IPS DF 6.9 (cell line): ENCODE measurements at places on chromosomes 5 and 9.

- DNase-seq = no peak
Observed at GRCh38 chr5:141753971-141754713, 72.1 kb upstream of the ARAP3 start.

DNA sequence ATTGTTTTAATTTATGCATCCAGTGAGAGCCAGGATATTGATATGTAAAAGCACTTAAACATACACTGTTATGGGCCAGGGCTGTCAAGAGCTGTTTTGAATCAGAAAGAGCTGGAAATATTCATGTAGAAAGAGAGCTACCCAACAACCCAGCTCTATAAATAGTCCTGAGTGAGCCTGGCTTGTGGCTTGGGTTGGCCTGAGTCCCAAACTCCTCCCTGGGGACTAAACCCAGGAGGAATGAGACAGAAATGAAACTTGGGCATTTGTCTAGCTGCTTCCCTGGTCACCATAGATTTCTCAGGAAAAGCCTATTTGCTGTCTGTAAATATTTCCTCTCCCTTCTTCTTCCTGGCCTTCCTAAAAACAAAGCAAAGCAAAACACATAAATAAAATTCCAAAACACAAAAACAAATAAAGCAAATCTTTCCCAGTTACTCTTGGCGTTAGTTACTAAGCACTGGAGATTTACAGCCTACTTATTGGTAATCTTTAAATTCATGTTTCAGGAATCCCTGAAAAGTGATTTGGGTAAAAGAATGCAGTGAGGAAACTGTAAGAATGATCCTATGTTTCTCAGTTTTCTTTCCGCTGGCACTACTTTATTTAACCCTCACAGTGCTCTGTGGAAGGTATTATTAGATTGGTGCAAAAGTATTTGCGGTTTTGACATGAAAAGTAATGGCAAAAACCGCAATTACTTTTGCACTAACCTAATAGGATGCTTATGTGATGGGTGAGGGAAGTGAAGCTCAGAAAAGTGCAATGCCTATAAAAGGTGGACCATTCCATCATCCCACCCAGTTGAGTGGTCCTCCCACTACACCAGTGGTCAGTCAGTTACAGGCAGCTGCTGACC is 111.8 kb downstream of the CARTPT start:
- DNase-seq = no peak

DNA sequence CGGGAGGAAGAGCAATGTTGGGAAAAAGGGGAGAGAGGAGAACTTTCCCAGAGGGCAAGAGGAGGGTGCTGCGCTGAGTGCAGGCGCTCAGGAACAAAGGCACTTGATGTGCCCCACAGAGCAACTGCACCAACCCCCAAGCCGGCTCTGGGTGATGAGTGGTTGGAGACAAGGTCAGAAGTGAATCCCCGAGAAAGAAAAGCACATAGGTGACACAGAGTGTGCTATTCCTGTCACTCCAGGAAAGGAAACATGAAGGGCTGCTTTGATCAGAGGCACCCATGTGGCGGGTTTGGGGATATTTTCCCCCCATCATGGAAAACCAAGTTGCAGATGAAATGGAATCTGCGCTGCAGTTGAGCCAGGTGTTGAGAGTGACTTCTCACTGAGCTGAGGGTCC is 20.7 kb upstream of the SLC25A48 start:
- DNase-seq = no peak

DNA sequence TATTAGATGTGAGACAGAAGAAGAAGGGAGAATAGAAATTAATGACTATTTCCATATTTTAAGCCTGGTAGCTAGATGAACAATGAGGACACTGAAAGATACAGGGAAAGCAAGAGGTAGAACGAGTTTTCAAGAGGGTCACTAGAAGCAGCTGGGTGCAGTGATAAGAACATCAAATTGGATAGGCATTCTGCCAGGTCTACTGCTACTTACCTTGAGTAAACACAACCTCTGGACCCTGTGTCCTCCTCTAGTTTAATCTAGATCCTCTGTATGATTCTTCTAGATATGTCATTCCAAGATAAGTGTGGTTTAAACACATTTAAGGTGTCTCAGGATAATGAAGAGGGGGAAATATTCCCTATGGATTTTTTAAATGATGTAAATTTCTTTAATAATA is 31.2 kb downstream of the OTP start:
- DNase-seq = no peak

DNA sequence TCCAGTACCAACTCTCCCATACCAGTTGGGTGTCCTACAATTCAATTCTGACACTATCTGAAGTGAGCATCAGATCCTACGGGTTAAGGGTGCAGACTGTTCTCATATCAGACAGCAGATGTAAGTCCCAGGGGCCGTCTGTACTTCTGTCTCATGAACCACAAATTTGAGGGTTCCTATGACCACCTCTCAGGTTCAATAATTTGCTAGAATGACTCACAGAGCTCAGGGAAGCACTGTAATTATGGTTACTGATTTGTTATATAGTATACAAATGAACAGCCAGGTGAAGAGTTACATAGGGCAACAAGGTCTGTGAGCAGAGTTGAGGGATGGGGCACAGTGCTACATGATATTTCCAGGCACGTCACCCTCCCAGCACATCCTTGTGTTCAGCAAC is 499.1 kb downstream of the DMAC1 start:
- no peak for DNase-seq

DNA sequence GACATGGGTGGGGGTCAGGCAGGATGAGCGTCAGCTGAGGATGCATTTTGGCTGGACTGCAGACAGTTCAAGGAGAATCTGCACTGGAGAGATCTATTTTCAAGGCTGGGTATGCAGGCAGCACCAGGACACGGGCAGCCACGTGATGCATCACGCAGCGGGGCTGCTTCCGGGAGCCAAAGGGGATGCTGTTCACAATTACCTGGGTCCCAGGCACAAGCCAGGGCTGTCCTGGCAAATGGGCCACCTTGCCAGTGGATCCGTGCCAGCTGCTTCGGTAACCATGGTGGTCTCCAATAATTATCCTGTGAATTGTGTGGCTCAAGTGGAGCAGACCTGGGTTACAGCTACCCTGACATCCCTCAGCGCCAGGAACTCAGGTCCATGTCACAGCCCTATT is 17.5 kb downstream of the DBH start:
- DNase-seq = no peak

- no peak for DNase-seq
Observed at GRCh38 chr9:125493881-125494652, 212.9 kb downstream of the MAPKAP1 start.

DNA sequence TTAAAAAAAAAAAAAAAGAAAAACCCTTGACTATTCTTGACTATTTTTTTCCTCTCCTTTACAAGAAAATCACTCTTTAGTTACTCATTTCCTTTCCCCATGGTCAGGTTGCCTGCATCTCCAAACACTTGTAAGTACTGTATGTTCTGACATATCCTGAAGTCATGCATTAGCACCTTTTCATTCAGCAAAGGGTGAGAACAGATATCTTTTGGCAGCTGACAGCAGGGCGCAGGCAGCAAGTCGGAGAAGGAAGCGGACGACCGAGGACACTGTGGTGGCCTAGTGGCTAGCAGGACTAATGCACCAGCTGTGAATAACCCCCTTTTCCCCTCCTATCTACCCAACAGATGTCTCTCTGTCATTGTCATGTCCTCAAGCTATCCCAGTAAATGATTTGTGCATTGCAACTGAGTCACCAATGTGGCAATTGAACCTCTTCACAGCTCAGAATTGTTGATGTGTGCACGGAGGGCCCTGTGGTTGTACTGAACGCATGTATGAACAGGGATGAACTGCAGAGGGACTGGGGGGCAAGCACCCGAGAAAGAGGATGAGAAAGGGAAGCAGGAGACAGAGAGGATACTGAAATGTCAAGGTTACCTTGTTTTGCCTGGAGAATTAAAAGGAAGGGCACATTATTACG is 996.0 kb upstream of the ARRDC3 start:
- no peak for DNase-seq

DNA sequence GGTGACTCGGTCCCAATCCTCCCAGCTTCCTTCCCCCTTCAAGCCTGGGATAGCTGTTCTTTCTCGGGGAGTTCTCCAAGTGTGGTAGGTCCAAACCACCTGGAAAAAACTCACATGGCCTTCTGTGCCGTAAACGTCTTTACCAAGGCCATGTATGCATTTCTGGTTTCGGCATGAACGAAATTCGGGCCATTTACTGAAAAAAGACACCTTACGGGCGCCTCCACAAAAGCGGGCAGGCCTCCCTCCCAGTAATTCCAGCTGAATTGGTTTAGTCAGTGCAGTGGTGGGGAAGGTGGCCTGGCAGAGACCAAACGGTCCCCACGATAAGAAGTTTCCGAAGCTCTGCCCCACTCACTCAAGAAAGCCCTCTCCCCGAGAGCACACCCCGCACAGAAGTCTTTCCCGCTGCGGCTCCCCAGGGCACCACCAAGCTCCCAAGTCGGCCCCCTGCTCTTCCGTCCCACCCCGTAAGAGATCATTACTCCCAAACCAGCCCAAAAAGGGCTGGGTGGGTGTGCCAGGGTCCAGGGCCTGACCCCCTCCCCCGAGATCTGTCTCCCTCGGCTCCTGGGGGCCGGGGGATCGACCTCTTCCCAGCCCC is 86.3 kb upstream of the MELK start:
- no peak for DNase-seq

- DNase-seq = no peak
Observed at GRCh38 chr5:5483880-5484598, 61.6 kb downstream of the ICE1 start.

DNA sequence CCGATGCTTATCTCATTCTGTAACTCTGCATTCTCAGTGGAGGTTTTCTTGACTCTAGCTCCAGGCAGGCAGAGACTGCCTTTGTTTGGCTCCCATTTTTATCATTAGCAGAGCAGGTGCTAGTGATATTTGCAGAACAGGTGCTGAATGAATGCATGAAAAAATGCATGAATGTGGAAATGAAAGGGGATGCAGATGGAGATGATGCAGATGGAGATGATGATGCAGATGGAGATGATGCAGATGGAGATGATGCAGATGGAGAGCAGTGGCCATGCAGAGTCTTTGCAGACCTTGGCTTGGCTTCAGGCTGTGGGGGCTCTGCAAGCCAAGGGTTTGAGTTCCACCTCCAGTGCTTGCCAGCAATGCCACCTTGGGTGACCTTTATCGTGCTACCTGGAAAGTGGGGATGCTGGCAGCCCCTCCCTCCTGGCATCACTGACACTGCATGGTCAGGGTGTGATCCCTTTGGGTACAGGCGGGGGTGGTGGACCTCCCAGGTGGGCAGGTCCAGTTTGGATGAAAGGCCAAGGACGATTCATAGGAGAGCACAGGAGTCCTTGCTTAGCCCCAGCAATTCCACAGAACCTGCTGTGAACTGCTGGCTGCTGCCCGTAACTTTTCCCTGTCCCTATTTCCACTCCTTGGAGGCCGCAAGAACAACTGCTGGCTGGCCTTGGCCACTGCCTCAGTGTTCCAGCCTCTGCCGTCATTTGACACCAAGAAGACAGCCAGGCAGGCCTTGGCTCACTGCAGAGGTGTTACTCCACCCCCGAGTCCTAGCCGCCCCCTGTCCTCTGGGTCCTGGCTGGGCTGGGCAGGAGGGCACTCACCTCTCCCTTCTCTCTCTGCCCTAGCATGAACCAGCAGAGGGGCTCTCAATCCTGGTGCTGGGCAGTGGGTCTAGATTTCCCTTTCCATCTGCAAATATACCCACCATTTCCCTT is 33.0 kb downstream of the ERGIC1 start:
- no peak for DNase-seq

GRCh38 chr5:109329333-109330237 is 80.2 kb downstream of the PJA2 start:
- no peak for DNase-seq

DNA sequence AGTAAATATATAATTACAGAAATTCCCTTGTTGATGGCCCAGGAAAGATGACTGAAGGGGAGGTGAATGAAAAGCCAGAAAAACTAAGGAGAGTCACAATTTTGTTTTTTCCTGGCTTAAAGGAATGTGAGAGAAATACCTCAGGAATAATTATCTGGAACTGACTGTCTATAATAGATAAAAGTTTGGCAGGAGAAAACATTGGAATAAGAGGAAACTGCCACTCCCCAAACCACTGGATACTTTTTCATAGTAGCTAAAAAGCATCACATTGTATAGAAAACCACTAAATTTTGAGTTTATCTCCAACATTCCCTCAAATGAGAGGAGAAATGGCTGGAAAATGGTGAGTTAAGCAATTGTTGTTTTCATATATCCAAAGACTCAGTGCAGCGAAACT is 326.0 kb downstream of the NPR3 start:
- DNase-seq = no peak

DNA sequence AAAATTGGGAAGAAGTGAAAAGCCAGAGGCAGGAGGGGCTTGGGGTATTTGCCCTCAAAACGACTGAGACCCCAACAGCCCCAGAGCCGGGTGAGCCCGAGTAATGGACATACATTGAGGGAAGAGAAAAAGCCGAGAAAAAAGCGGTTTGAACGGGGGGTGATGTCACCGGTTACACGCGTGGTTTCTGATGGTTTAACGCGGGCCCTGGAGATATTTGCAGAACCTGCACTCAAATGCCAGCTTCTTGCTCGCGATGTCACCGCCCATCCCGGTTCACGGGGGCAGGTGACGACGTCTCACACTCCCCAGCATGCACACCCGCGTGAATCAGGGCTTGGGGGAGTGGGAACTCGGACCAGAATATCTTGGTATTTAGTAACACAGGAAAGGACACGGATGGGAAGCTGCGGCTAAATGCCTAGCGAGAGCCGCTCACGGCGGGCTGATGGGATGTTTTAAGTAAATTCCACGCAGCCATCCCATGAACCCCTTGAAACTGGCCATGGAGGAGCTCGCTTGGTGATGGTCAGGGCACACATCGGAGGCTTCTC is 102.0 kb upstream of the RAPGEF1 start:
- DNase-seq = no peak

- no peak for DNase-seq
Observed at GRCh38 chr5:138949988-138950387, 74.9 kb upstream of the LRRTM2 start.

GRCh38 chr5:7094626-7095025 is 301.3 kb upstream of the ADCY2 start:
- DNase-seq = peak; percentile 43

GRCh38 chr9:89886281-89886700 is 281.5 kb downstream of the GADD45G start:
- no peak for DNase-seq

DNA sequence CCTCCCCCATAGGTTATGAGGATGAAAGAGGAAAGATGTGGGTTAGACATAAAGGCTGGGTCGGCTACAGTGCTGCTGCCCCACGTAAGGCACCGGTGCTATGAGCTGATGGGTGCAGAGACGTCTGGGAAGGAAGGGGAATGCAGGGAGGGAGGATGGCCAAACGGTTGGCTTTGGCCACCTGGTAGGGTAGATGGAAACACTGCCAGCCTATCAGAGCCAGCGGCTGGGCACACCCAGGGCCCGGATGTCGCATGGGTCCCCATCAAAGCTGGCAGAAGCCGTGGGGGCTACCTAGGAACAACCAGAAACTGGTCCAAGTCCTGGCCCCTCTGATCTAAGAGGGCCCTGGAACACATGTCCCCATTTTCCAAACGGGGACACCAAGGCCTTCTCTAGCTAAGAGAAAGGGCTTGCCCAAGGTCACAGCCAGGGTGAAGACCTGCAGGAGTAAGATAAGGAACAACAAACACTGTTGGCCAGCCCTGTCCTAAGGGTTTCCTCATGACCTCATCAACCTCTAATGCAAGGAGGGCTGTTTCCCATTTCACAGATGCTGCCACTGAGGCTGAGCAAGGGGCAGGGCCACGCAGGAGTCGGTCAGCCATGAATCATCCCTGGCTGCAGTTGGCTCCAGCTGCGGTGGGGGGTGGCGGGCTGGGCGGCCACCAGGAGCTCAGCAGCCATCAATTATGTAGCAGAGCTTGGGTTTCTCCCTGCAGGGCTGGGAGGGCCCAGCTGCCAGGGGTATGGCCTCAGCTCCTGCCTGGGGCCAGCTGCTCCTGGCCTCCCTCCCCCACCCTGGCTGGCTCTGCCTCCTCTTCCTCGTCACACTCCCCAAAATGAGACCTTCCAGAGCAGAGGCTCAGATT is 4.9 kb downstream of the SH3GLB2 start:
- DNase-seq = no peak
